ENCODE measurements at places on chromosomes 5 and 9.

GRCh38 chr9:4987961-4988421, 2.9 kb downstream of the JAK2 start:
- peak; percentile 42 for DNase-seq

DNA sequence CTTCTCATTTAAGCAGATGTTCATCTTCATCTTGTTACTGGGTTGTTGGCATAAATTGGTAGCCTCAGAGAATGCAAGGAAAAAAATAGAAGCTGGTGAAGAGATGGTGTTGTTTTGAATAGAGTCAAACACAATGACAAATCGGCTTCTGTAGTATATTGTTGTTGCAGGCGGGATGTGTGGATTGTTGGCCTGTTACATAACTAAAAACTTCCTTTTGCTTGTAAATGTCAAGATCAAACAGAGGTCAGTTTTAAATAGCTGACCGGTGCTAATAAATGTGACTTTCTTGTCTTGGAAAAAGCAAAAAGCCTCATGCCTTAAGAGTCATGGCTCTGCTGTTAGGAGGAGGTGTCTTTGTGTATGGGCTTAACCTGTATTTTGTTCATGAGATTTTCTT, 59.2 kb downstream of the CCDC192 start:
- DNase-seq, result no peak

DNA sequence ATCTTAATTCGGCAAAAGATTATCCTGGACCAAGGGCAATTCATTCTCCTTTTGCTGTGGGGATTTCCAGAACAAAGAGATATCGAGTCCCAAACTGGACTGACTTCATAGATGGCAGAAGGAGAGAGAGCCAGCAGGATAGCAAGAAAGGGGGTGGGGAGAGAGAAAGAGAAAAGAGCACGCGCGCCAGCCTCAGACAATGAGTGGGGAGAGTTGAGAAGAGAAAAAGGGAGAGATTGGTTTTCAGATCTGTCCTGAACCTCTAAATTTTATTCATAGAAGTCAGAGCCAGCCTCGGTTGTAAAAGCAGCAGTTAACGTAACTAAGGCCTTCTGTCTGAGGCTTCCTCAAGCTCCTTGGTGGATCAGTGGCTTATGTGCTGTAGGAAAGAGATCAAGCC, 55.3 kb upstream of the ALDH1B1 start:
- DNase-seq, result no peak

- DNase-seq, result peak; percentile 82
Measured at GRCh38 chr9:129028192-129028966, at the start of gene SH3GLB2. TSS of gene SH3GLB2 (minus strand) at chr9:129028331. CDS start at chr9:129028154, 177 bp downstream.

DNA sequence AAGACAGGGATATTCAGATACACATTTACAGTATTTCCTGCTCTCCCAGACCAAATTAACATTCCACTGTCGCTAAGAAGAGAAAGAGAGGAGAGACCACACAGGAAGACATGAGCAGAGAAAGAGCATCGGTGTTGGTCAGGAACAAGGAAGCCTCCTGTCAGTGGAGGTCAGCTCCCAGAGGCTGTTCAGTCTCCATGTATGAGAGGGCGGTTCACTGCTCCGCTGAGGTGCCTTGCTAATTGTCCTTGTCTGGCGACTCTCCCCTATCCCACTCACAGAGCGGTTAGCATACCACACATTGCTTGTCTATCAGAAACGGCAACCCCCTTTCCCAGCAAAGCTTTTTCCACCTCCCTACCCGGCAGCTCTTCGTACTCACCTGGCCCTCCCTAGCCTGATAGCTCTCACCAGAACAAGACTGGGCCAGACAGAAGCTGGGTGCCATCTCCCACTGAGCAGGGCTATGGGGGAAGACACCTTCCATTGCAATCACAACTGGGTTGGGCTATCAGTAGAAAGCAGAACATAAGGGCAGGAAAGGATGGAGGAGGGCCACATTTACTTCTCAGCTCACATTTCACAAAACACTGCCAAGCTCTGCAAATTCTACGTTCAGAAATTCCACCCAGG, 58.6 kb upstream of the LMNB1 start:
- DNase-seq, result no peak

DNA sequence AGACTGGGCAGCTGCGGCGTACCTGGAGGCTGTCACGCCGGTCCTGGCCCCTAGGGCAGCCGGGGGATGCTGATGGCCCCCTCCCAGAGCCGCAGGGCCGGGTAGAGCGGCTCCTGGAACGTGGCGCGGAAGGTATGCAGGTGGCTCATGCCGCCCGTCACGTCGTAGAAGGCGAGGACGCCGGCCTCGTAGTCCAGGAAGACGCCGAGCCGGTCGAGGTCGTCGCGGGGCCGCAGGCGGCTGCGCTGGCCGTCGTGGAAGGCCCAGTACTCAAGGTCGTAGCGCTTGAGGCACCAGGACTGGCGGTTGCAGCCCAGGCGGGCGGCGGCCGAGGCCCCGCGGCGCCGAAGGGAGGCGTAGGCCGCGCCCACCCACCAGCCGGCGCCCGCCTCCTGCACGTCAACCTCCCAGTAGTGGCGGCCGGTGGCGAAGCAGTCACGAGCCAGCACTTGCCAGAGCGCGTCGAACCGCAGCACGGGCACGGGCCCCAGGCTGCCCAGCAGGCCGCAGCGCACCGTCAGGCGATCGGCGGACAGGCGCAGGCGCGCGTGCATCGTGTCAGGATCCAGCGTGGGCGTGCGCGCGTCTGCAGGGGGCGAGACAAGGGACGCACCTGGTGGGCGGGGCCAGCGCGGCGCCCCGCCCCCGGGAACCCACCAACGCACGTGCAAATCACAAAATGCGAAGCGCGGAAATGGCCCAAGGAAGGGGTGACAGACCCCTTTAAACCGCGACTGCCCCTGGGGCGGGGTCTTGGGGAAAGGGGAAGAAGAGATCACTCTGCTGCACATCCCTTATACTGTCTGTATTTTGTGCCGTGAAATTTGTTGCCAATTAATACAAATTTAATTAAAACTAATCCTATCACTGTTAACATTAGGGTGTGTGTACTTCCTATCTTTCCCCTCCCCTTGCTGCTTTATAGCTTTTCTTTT, 31.2 kb downstream of the NANS start:
- DNase-seq, result peak; percentile 9

Data from fibroblast of skin of left biceps (primary cell).